ENCODE measurements at places on chromosomes 6 and 20.
A peak's percentile ranks its signal among the peaks of the same experiment; 100 is the strongest.

DNA sequence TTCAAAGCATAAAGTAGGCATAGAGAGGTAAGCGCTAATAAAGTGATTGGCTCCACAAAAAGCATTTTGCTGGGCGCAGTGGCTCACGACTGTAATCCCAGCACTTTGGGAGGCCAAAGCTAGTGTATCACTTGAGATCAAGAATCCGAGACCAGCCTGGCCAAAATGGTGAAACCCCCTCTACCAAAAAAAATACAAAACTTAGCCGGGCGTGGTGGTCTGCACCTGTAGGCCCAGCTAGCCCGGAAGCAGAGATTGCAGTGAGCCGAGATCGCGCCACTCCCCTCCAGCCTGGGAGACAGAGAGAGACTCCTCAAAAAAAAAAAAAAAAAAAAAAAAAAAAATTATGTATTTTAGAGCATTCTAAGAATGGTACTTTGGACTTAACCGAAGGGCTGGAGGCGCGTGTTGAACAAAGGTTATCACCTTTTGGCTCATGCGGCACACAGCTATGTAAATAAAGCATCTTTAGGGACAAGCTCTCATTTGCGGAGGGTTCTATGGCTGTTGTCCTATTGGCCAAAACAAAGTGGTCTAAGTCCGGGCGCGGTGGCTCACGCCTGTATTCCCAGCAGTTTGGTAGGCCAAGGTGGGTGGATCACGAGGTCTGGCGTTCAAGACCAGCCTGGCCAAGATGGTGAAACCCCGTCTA, 17.4 kb downstream of the HFE start:
- no peak for DNase-seq

DNA sequence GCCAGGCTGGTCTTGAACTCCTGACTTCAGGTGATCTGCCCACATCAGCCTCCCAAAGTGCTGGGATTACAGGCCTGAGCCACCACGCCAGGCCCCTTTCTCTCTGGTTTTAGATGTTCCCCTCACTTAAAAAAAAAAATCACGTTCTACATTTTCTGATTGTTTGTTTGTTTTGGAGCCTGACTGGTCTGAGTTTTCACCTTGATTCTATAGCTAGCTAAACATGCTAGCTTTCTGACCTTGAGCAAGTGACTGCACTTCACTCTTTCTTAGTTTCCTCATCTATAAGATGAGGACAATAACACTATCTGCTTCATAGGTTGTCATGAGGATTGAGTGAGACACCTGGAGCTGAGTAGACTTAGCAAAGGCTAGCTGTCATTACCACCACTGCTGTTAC, 43.7 kb downstream of the SHLD1 start:
- no peak for DNase-seq

DNA sequence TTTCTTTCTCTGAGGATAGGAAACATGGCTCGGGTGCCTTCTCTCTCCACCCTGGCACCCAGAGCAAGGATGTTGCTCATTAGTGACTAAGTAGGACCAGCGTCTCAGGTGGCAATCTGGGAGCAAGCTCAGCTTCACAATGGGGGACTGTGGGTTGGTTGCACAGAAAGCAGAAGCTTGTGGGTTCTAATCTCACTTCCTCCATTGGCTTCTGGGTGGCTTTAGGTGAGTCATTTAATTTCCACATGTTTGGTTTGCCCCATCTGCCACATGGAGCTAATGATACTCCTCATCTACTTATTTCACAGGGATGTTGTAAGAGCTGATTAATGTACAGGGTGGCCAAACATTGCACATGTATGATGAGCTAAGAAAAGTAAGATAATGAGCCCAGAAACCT, 54.8 kb upstream of the AKIRIN2 start:
- DNase-seq, result peak; percentile 5

- DNase-seq, result no peak
These were observed 85.1 kb upstream of the ESR1 start for GRCh38 chr6:151722342-151722741.

GRCh38 chr6:132548746-132549463, 3.6 kb upstream of the TAAR8 start:
- DNase-seq, result no peak

DNA sequence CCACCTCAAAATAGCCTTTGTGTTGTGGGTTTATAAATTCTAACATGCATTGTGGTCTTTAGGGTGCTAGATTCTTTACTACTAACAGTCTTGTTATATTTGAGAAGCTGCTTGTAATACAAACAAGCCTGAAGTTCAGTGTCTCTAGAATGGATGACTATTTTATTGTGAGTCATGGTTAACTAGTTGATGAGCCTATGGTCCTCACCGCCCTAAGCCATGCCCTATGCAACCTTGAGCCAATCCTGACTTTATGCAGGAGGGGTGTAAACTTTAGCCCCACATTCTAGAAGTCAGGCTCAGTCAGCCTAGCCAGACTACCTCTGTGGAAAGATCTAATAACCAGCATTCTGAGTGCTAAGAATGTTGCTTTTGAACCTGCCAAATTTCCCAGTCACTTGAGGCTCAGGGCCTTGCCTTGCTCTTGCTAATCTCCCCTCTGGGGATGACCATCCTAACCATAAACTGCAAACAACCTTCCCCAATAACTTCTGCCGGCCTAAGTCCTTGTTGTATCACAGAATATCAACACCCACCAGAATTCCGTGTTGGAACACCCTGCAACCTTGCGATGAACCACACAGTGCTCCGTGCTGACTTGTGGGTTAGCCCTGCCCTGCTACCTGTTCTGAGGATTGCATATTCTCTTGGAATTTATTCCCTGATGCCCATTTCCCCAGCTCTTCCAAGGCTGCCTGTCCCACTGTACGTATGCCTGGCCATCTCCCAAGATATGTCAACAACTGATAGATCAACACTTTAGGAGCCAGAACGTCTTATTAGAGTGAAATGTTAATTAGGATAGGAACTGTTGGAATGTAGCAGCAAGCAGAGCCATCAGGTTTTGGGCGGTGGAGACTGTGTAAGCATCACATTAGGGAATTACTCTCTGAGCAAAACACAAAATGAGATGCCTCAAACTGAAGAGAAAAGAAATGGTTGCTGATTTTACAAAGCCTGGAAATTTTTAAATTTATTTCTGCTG, 71.7 kb upstream of the CEP85L start:
- no peak for DNase-seq

GRCh38 chr6:18507018-18507415, 119.9 kb downstream of the RNF144B start:
- DNase-seq, result no peak

GRCh38 chr6:3749067-3749841, 2.3 kb downstream of the PXDC1 start:
- no peak for DNase-seq

DNA sequence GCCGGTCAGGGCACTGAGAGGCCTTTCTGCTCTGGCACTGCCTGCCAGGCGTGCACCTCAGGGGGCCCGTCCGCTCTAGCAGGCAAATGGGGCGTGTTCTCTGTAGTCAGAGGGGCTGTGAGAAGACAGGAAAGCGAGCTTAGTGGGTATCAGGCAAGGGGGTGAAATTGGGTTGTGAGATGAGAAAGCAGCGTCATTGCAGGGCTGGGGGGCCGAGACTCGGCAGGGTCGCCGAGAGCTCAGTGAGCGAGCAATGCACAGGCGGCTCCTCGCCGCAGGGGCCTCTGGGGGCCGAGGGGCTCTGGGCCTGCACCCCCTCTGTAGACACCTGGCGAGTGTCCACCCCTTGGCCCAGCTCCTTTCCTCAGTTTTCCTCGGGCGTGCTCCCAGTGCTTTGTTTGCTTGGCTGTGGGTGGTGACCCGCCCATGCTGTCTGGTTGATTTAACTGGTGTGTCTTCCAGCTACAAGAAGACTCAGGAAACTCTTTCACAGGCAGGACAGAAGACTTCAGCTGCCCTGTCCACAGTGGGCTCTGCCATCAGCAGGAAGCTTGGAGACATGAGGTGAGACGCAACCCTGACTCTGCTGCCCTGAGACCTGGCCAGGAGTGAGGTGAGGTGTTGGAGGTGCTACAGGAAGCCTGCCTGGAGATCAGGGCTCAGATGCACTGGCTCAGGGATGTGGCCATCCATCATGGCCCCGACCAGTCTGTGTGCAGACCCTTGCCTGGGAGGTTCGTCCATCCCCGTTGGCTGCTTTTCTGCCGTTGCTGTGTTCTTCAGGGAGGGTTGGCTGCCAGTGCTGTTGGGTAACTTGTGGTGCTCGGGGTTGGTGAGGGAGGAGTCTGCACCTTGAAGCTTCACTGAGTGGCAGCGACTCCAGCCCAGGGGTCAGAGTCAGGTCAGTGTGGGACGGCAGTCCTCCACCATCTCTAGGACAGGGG, 12.4 kb upstream of the DNAJC5 start:
- no peak for DNase-seq

Measured in stimulated activated CD8-positive, alpha-beta memory T cell treated with anti-CD3 and anti-CD28 coated beads, Interleukin-7, amount 100 ng/mL, for 4 hours (primary cell).